ENCODE measurements at places on chromosomes 1 and 21.
A peak's percentile ranks its signal among the peaks of the same experiment; 100 is the strongest.

DNA sequence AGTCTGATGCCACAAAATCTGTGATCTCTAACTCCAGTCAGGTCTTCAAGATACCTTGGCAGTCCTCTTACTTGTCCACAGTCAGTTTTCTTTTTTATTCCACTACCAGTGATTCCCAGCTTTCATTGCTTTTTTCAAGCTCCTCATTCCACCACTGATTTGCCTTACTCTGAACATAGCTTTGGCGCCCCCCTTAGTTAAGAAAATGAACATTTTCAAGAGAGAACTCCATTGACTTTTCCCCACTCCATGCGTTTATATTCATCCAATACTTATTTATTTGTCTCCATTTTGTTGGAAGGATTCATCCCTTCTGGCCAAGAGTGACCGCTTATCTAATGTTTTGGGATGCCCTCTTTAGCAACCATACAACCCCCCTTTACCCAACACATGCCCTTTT, 33.9 kb upstream of the IPO9 start:
- peak; percentile 11 for DNase-seq

DNA sequence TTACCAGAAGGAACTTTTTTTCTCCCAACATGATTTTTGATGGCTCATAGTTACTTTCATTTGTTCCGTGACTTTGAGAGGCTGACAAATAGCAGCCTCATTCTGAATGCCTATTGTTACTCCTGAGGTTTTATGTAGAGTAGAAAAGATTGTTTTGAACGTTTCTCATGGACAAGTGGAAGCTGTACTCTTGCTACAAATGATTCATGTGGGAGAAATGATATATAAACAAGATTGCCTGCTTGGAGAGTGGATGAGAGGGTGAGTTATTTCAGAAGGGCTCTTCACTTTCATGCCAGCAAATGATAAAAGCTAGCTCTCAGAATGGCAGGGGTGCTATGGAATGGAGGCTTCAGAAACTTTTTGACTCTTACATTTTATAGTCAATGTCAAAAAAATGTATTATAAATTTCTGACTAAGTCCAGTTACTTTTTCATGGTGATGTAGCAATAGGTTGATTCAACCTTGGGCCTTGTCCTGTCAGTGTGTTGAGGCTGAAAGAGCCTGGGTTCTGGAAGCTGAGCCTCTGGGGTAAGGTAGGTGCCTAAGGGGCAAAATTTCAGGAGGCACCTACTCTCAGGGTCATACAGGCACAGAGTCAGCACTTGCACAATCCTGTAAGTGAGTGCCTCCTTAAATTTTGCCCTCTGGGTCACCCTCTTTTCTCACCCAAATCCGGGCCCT, 19.4 kb downstream of the JUN start:
- DNase-seq = no peak

- no peak for DNase-seq
These were observed 159.5 kb downstream of the RRAGC start for GRCh38 chr1:38700077-38700470.

DNA sequence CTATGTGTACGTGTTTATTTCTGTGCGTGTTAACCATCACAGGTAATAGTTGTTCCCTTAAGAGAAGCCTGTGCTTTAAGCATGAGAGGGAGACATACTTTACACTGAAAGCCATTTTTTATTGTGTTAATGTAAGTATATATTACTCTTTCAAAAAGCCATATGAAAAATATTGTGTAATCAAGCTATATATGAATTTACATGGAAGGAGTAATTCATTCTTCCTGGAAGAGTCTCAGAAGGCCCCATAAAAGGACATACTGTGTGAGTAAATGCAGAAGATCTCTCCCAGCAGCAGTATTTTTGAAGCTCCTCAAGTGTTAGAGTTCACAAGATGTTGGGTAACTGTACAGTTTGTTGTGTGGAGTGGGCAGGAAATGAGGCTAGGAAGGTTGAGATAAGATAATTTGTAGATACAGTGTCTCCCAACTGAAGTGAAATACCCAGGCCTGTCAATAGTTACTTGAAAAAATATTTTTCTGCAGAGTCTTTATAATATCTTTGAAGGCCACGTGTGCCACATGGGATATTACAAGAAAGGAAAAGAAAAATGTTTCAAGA, 138.3 kb downstream of the PTGER3 start:
- DNase-seq = no peak

- no peak for DNase-seq
These were observed 132.2 kb downstream of the PTGER3 start for GRCh38 chr1:70915258-70916033.

GRCh38 chr21:38173276-38174035, 83.3 kb upstream of the KCNJ15 start:
- DNase-seq = no peak

GRCh38 chr1:87338566-87338965, 9.9 kb downstream of the LMO4 start:
- DNase-seq = no peak

Data from NCI-H1092 (cell line).